ENCODE measurements at places on chromosomes 5 and 9. TPM values are rescaled to one million over a fixed set of nuclear protein-coding genes. Genes with fewer than 3 reads are reported as not detected.

Gene WNT8A
- total RNA-seq = not detected

Gene PCDHA1
- 0.10 TPM for total RNA-seq

Gene OR1K1
- total RNA-seq = not detected

Gene GAS1
- 0.14 TPM for total RNA-seq

Gene MARCHF3
- total RNA-seq = 0.98 TPM

Gene FOXD4
- 0.82 TPM for total RNA-seq

Gene RBM27
- total RNA-seq = 14.5 TPM

Gene FBP2
- not detected for total RNA-seq

Gene LAMC3
- total RNA-seq = 2.1 TPM

Gene FRMPD1
- total RNA-seq = 0.03 TPM

Gene ZNF300
- total RNA-seq = 2.3 TPM

Gene GPX3
- total RNA-seq = 16.4 TPM

Gene PLPP7
- total RNA-seq = 0.08 TPM

Gene RAB3C
- not detected for total RNA-seq

Gene NSA2
- 118 TPM for total RNA-seq
